ENCODE measurements at places on chromosomes 7 and 10. TPM values are rescaled to one million over a fixed set of nuclear protein-coding genes. Genes with fewer than 3 reads are reported as not detected.

Gene EBF3
- total RNA-seq: 0.19 TPM

Gene NAT16
- 0.17 TPM for total RNA-seq

Gene SPDYE2B
- not detected for total RNA-seq

Gene SFTPA1
- not detected for total RNA-seq

Gene GNB2
- 268 TPM for total RNA-seq

Gene GHRHR
- not detected for total RNA-seq

Gene CYP2C18
- 0.07 TPM for total RNA-seq

Gene FAM237B
- total RNA-seq: not detected

Gene SMKR1
- total RNA-seq: 7.1 TPM

Gene KCNMA1
- total RNA-seq: 38.6 TPM

Gene UCN3
- not detected for total RNA-seq

Gene PTPN20
- total RNA-seq: 4.5 TPM

Gene C10orf53
- total RNA-seq: not detected

Gene BTAF1
- 12.3 TPM for total RNA-seq

Gene THSD7A
- total RNA-seq: 2.4 TPM

Gene CALD1
- total RNA-seq: 49.0 TPM

Data from A549 treated with CpdA at 1 μM for 4 hours (cell line).